Right ventricle myocardium superior (tissue), 1 donor: ENCODE measurements at places on chromosomes 16 and 17.

DNA sequence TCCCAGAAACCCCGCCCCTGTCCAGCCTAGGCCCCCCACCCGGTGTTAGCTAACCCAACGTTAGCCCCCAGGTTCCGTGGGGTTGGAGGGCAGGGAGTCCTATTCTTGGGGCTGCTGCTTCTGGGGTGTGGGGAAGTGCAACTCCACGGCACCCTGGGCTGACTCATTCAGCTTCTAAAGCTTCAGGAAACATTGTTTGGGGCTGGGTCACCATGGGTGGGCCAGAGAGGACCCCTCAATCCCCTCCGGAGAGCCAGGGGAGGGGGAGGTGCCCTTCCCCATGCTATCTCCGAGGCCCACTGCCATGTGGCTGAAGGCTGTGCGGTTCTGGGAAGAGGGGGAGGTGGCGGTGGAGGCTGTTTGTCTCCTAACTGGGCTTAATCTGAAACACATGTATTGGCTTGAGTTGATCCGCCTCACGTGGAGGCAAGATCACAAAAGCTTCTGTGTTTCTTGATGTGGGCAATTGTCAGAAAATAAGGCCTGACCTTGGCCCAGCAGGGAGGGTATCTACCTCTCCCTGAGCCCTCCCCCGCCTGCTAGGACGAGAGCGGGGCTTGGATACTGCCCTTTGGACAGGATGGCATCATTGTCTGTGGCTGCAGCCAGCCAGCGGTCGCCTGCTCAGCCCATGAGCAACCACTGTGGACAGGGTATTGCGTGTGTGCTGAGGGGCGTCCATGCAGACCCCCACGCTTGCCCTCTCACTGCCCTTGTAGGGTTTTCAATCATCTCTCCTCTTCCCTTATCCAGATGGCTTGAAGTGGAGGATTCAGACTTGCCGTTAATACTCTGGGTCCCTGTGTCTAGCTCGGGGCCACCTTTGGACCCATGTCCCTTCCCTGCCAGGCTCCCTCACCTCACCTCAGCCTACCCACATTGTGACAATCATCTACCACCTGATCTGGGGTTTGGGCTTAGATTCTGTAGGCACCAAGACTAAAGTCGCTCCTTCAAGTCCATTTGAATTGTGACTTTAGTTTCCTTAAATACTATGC is 1.3 kb downstream of the SERPINF1 start:
- DNase-seq = peak; percentile 67

DNA sequence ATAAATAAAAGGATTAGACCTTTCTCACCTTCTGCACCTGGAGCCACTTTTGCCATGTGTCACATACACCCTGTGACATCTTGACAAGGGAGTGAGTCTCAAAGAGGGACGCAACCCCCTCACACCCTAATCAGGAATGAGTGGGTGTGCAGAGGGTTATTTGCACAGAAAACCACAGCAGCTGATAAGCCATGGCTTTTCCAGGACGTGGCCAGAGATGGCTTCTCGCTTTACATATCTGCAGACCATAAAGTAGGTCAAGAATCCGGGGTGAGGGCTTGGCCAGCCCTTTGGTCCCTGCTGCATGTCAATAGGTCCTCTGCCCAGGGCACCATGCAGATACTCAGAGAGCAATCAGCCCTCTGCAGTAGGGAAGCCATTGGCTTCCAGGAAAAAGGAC is 2.4 kb upstream of the CD300LF start:
- DNase-seq = no peak

DNA sequence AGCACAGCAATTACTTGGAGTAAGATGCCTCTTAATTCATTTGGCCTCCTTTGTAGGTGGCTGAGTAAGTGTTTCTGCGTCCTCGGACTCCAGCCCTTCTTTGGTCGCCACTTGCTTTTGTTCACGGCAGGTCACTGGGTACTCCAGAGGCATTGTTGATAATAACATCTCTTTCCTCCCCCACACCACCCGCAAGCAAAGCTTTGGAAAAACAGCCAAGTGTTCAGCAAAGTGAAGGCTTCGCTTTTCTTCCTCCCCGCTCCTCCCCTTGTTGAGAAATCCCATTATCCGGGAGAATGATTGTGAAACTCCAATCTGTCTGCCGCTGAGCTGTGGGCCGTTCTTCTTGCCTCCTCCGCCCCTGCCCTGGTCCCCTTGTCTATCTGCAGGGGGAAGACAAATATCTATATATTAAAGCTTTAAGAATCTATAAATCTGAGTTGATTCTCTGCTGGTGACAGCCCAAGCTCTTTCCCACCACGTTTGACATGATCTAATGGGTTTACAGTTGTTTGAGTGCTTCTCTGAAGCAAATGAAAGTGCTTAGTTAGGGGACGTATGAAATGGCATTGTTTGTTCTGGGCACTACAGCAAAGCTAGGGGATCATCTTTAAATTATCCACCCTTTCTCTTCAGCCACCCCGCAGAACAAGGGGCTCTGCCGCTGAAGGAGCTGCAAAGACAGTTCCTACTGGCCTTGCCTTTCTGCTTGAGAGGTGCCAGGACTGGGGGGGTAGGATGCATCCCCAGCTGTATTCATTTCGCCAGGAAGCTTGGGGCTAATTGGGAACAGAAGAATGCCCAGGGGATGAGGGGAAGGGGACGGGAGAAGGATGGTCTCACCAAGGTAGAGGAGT is 167.1 kb downstream of the CCDC182 start:
- peak; percentile 65 for DNase-seq

GRCh38 chr17:49696233-49696761 is 11.5 kb downstream of the SLC35B1 start:
- no peak for DNase-seq

DNA sequence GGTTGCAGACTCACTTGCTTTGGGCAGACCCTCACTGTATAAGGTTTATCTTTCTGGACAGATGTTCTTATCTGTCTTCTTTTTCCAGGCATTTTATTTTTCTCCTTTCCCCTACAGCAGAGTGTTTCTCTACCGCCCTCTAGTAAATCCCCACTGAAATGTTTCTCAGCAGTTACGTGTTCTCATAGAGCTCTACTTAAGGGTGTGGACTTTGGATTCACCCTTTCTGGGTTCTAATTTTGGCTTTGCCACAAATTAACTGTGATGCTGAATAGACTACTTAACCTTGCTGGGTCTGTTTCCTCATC is 2.0 kb downstream of the ADAT1 start:
- no peak for DNase-seq

- DNase-seq = no peak
Observed at GRCh38 chr17:82277851-82278250, 4.4 kb upstream of the CSNK1D start.

DNA sequence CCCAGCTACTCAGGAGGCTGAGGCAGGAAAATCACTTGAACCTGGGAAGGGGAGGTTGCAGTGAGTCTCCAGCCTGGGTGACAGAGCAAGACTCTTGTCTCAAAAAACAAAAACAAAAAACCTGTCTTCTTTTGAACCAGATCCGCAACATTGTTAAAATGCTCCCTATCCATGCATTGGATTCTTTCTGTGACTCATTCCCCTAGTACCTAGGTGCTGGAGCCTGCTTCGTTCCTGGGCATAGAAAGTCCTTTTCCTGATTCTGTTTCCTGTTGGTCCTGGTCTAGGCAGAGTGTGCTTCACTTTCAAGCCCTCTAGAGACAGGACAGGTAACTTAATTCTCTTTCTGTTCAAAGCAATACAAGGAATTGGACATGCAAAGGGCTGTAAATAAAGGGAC is 5.2 kb downstream of the EPN2 start:
- no peak for DNase-seq

- DNase-seq = no peak
Observed at GRCh38 chr17:14776791-14777190, 475.9 kb downstream of the HS3ST3B1 start.

DNA sequence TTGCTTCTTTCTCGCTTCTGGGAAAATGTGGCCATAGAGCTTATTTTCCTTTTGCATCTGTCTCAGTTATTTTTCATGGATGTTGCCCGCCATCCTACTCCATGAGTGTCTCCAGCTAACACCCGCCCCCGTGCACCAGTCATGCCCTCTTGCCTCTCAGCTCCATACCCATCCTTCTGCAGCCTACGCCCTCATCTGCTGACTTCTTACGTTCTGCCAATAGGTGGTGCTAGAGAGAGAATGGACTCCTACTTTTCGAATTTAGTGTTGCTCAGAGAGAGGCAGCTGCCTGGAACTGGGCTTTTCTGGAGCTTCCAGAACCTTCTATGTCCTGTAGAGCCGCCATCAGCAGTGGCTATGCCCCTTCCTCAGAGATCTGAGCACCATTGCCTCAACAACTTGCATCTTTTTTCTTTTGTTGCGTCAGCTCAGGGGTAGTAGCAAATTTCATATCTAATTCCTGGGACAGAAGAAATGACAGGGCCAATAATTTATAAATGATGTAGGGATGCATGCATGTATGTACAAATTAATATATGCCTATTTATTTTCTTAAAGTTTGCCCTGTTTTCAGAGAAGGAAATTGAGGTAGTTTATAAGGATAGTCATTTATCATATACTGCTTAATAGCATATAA is 119.7 kb upstream of the MYOCD start:
- no peak for DNase-seq

GRCh38 chr17:45364531-45365390 is 47.9 kb upstream of the MAP3K14 start:
- no peak for DNase-seq

GRCh38 chr16:56923481-56924091 is 8.4 kb upstream of the HERPUD1 start:
- no peak for DNase-seq

- no peak for DNase-seq
Observed at GRCh38 chr17:6108382-6108781, 38.2 kb downstream of the WSCD1 start.

GRCh38 chr17:13784434-13785095 is 182.8 kb upstream of the HS3ST3A1 start:
- no peak for DNase-seq

GRCh38 chr16:19417640-19418039 is at the start of gene TMC5:
TMC5 (plus strand) TSS chr16:19417883; CDS start chr16:19440039, 22,156 bp downstream.
- no peak for DNase-seq

DNA sequence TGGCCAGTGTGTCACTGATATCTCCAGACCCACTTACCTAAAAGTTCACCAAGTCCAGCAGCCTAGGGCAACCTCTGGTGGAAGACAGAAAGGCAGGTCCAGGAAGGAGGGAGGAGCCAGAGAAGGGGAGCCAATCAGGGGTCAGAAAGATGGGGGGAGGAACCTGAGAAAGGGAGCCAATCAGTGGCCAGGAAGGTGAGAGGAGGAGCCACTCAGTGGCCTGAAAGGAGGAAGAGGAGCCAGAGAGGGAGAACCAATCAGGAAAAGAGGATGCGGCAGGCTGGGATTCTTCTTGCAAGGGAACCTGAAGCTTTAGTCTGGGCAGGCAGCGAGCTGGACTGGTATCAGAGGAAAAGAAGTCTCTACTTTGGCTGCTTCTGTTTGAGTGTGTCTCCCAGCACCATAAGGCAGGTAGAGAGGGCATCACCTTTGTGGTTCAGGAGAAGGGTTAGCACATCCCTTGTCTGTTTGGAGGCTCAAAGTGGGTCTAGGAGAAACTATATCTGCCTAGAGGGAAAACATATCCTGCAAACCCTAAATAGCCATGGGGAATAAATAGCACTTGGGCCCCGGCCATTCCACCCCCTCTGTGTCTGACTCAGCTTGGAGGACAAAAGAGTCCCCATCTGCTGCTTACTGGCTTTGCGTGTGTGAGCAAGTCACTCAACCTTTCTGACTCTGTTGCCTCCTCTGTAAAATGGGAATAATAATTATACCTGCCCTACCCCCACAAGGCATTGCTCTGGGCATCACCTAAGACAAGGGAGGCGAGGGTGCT is 43.4 kb upstream of the CRHR1 start:
- DNase-seq = no peak

DNA sequence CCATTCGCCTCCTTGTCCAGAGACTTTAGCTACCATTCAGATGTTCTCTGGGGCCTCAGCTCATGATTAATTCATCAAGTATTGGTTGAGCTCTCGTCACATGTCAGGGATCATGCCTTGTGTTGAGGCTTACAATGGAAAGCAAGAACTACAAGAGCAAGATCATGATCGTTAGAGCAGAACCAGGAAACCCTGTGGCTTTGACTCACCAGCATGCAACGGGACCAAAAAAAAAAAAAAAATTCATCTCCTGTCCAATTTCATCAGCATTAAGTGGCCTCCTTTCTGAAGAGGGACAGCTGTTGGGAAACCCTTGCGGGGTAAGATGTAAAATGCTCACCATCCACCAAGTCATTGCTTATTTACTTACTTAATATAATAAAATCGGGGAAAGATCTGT is 12.1 kb upstream of the USP10 start:
- no peak for DNase-seq

DNA sequence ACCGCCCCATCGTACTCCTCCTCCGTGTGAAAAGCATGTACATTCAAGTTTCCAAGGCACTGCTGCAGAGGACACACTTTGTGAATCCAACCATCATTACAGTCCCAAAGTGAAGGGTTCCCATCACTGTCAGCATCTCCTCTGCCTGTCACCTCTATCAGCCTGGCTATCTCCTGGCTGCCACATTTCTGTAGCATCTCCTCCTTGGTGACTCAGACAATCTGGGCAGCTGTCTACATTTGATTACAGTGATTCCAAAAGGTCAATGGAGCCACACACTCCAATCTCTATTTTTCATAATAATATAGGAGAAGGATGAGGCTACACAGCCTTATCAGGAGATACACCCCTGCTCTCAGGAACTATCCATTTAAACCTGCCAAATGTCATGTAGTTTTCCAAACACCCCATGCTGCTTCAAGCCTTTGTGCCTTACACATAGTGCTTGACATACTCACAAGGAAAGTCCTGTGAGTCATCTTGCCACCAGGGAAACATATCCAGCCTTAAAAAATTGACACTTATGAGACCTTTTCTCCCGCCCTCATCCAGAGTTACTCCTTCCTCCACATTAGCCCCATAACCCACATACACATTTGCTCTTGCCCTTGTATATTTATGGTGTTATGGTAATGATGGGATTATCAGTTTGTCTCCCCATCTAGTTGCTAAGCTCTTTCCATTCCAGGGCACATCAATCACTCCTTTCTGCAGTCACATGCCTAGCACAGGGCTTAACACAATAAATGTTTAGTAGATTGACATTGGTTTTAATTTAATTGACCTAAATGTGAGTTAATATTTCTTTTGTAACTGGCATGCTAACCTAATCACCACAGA is 250.1 kb upstream of the CDH5 start:
- no peak for DNase-seq

GRCh38 chr16:1565083-1565805 is 31.8 kb downstream of the TMEM204 start:
- no peak for DNase-seq

DNA sequence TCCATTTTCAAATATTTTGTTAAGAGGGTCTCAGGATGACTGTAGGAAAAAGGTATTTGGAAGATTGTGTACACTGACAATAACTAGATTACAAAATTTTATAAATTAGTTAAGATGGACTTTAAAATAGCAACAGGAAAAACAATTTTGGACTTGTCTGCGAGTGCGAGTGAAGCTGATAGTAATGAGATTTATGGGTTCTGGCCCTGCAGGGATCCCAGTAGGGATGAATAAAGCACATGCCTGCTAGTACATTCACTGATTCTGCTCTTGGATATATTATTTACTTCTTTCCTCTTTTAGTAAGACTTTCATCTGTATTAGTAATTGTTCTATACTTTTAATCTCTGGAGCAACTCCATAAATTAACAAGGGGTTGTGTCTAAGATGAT is 28.2 kb downstream of the PRKCA start:
- DNase-seq = no peak

DNA sequence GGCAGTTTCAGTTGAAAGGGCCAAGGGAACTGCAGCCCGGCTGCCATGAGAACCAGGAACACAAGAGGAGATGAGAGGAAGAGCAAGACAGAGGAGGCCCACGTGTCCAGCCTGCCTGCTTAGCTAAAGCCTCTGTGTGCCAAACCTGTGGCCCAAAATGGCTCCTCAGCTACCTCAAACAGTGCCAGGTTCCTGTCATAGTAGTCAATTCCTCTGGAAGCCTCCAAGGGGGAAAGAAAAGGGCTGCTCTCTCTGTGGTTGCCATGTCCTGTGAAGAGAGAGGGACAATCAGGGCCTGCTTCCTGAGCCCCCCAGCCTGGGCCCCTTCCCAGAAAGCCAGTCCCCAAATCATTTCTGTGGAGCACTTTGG is 5.2 kb downstream of the SLC12A4 start:
- no peak for DNase-seq
